ENCODE measurements at places on chromosomes 2 and 18.
A peak's percentile ranks its signal among the peaks of the same experiment; 100 is the strongest.

- DNase-seq, result peak; percentile 66
Observed at GRCh38 chr2:177772529-177772928, 300.0 kb downstream of the PDE11A start.

- DNase-seq, result no peak
Observed at GRCh38 chr2:205017912-205018311, 472.6 kb downstream of the PARD3B start.

DNA sequence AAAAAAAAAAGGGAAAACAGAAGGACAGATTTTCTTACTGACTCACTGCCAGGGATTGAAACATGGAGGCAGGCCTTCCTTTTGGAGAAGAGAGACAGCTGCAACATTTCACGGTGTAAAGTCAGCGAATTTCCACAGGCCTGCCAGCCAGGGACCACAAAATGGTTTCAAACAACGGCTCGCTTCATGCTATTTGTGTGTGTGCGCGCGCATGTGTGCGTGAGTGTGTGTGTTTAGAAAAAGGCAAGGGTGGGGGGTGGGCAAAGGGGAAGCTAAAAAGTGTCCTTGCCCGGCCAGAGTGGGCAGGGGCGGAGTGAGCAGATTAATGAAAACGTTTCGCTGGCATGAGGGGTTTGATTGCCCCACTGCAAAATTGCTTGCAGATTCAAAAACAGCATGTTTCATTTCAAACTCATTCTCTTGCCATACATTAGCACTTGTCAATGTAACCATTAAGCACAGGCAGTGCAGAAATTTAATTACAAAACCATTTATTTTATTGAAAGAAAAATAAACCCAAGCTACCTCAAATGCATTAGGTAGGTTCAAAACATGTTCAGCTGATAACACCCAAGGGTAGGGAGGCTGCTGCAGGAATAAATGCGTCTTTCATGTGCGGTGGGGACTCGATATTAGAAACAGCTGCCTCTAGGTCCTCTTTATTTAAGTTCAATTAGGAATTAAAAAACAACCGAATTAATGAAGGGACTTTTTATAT is 182.1 kb upstream of the SIX2 start:
- DNase-seq, result no peak

- peak; percentile 65 for DNase-seq
Observed at GRCh38 chr2:109613081-109613921, 465 bp downstream of the SEPTIN10 start.

- peak; percentile 41 for DNase-seq
Observed at GRCh38 chr2:41782306-41783158, 265.3 kb upstream of the PKDCC start.

DNA sequence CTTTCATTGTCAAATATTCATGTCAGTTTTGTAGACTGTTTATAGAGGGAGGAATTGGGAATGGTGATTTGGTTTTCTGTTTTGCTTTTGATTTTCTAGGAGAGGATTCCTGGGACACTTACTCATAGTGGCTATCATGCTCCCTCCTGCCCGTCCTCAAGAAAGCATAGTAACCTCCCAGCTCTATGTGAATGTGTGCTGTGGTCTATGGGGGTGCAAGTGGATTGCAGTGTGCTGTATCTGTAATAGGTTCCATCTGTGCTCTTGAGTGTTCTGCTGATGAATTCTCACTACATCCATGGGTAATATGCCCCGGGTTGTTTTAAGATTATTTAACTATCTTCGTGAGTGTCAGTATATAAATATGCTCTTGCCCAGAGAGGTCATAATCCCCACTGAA is 811.3 kb downstream of the CNTNAP5 start:
- DNase-seq, result no peak

- peak; percentile 40 for DNase-seq
Observed at GRCh38 chr2:9423922-9424272, 443 bp downstream of the CPSF3 start.

GRCh38 chr2:66869076-66869475 is 434.2 kb downstream of the MEIS1 start:
- DNase-seq, result no peak

DNA sequence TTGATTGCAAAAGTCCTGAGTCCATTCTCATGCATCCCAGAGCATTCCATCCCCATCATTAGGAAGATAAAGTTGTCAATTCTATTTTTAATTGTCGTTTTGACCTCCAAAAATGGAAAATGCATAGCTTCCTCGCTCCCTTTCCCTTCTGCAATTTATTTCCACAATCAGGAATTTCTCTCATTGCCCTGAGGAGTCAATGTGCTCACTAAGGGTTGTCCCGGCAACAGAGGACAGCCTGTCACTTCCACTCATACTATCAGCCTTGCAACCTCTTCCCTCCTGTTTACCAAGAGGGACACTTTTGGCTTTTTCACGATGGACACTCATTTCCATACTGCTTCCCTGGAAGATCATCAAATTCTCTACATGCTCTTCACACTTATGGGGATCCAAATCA is 164.8 kb downstream of the MYO5B start:
- DNase-seq, result no peak

DNA sequence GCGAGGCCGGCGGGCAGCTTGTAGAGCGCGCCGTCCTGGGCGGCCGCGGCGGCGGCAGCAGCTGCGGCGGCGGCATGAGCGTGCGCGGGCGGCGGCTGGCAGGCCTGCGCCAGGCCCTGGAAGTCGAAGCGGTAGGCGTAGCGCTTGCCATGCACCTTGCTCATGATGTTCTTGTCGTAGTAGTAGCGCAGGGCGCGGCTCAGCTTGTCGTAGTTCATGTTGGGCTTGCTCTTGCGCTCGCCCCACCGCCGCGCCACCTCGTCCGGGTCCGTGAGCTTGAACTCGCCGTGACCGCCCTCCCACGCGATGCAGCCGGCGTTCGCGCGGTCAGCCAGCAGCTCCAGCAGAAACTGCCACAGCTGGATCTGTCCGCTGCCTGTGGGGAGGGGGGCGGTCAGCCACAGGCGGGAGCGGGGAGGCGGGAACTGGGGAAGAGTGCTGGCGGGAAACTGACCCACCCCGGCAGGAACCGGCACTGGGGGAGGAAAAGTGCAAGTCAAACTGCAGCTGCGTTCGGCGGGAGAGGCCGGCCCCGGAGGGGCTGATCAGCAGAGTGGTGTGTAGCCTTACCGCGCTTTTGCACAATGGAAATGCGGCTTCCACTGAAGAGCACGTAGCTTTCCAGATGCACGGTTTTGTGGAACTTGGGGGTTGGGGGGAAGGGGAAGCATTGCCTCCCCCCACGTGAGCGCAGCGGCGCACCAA is 3.0 kb downstream of the FEV start:
- peak; percentile 28 for DNase-seq

DNA sequence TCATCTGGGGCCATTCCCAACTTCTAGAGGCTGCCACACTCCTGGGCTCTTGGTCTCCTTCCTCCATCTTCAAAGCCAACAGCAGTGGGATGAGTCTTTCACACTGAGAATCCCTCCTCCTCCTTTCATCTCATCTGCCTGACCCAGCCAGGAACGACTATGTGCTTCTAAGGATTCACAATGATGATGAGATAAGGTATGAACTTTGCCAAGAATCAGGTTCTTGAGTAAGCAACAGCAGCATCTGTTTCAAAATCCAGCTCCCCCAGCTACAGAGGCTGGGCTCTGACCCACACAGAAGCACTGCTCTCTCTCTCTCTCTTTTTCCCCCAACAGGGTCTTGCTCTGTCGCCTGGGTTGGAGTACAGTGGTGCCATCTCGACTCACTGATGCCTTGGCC is 46.4 kb downstream of the TIMM21 start:
- DNase-seq, result no peak

DNA sequence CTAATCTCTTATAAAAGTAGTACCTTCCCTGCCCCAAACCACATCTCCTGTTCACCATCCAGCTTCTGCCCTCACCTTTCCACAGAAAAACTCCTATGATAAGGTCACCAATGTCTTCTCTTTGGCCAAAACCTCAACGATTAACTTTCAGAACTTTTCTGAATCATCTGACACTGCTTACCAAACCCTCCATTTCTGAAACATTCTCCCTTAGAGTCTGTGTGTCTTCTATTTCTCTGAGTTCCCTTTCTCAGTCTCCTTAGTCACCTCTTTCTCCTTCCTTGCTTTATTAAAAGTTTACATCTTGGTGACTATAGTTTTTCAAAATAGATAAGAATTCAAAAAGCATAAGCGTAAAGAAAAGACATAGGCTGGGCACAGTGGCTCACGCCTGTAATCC is 51.3 kb upstream of the SP3 start:
- DNase-seq, result no peak

- no peak for DNase-seq
Observed at GRCh38 chr2:196166876-196167275, 4.5 kb downstream of the STK17B start.

DNA sequence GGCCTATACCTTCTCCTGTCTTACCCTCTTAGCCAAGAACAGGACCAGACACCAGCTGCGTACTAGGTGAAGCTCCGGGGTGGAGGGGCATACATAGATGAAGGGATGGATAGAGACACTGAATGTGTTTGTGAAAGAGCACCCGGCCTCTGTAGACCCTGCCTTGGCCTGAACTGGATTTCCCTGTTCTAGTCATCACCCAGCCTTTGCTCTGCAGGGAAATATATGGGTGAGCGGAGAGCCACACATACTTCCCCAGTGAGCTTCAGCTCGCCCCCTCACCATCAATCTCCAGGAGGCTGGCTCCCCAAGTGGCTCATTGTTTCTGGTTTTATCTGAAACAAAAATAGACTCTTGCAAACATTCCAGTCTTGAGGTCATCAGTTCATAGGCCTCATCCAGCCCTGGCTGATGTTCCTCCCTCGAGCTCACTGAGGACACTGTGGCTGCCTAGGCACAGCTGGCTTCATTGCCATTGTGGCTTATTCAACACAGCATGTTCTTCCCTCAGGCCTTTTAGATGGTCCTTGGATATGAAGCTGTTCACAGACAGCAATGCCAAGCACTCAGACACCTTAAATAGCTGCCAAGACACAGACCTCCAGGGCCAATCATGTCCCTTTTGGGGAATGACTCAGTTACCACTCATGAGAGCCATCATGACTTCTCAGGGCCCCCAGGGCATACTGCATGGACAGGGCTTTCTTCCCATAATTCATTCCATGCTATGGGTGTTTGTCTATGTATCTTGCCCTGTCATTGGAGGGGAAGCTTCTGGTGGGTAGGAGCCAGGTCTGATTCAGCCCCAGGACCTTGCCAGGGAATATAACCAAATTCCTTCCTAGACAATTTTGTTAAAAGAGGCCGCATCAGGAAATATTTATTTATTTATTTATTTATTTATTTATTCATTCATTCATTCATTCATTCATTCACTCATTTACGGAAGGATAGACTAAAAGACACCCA is 82.4 kb downstream of the TTC32 start:
- DNase-seq, result no peak

- DNase-seq, result no peak
Observed at GRCh38 chr2:28643911-28644334, 107.7 kb upstream of the PPP1CB start.

DNA sequence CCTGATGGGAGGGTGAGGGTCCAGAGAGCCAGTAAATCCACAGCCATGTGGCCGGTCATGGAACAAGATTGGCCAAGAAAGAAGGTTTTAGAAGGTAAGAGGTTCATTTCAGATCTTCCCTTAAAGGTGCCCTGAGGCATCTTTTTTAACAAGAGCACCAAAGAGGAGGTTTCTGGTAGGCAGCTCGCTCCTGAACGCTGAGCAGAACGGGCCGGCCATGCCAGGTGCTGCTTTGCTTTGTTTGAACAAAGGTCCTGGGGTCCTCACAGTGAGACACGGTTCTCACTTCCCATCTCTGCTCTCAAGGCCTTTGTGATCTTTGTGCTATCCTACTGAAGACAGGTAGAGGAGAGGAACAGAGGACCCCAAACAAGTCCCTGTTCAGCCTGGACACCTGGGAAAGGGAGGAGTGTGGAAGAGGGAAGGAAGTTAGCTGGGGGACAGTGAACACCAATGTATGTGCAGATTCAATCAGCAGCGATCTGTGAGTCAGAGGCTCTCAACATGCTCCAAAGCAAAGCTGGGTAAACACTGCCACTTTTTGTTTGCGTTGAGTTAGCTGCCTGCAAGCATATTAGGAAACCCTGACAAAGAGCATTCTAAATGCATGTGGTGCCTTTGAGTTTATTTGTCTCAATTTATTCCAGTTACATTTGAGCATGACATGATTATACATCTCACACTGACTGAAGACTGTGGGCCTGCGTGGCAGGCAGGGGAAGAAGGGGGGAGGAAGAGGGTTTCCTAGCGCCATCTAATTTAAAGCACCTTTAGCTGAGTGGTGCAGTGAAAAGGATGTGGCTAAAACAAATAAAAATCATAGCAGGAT is 102.4 kb downstream of the ASB1 start:
- DNase-seq, result no peak

GRCh38 chr2:14011190-14011589 is 621.3 kb upstream of the LRATD1 start:
- no peak for DNase-seq

DNA sequence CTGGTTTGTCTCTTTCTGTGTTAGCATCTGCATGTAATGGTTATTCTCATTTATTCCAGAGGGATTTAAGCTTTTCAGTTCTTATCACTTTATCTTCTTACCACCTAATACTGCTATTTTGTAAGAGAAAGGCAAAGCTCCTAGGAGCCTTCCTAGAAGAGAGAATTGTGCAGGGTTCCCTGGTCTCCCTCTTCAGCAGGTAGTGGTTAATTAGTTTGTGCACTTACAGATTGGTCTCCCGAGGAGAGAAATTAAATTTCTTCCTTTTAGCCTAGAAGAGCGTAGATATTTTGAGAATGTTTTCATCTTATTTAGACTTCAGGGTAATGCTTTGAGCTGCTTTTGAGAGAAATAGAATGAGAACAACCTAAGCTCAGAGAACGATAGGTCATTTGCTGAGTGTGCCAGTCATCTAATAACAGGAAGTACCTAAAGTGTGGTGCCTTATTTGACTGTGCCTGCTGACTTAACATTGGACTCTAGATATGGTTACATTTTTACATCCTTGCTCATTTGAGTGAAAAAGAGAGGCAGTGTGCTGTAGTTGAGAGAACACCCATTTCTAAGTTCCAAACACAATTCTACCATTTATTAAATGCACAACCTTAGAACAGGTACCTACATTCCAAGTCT is 651.4 kb downstream of the STK39 start:
- no peak for DNase-seq

GRCh38 chr2:230664128-230664527 is 48.5 kb upstream of the CAB39 start:
- DNase-seq, result no peak

- DNase-seq, result no peak
Observed at GRCh38 chr2:9415516-9416169, 7.7 kb downstream of the ITGB1BP1 start.

GRCh38 chr2:241068136-241068941 is 33.7 kb downstream of the MTERF4 start:
- DNase-seq, result no peak

DNA sequence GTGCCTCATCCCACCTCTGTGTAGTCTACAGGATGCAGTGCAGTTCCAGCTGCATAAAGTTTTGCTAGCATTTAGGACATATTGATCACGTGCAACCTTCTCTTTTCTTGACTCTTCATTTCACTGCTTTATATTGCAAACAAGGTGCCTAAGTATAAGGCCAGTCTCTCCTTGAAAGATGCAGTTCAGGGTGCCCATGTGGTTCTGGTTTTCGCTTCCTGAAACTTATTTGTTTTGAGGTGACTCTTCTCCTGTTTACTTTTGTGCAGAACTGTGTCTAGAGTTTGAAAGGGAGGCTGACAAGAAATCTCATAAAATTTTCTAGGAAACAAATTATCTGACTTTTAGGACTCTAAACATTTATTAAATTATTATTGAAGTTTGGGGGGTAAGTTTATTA is 189.9 kb downstream of the UBE2E3 start:
- no peak for DNase-seq

- DNase-seq, result no peak
Observed at GRCh38 chr18:34358923-34359322, 134.2 kb upstream of the NOL4 start.

- DNase-seq, result no peak
Observed at GRCh38 chr18:42033137-42033810, 78.2 kb downstream of the PIK3C3 start.

GRCh38 chr2:221197225-221197856 is 374.8 kb downstream of the EPHA4 start:
- no peak for DNase-seq

All from ACHN (cell line).